ENCODE measurements at places on chromosomes 5 and 9.

DNA sequence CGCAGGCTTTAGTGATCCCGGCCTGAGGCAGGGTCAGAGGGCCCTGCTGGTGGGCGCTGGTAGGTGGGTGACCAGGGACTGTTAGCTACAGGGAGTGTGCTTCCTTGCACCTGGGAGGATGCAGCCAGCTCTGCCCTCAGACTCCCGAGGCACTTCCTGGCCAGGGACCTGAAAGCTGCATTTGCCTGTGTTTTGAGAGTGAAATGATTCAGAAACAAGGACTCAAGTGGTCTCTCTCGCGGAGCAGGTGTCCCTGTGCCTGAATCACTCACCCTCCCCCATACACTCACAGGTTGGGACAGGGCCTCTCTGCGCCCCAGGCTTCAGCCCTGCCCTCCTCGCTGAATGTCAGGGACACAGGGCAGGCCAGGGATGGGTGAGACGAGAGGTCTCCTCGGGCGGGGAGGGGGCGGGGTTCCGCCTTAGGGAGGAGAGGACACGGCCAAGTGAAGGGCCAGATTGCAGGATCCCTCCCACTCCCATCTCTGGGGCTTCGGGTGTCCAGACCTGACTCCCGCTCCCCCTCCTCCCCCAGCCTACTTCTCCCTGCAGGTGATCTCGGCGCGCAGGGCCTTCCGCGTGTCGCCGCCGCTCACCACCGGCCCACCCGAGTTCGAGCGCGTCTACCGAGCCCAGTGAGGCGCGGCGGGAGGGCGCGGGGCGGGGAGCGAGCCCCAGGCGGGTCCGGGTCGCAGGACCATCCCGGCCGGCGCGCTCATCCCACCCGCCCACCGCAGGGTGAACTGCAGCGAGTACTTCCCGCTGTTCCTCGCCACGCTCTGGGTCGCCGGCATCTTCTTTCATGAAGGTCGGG, 1.5 kb downstream of the LTC4S start:
- DNase-seq = no peak

DNA sequence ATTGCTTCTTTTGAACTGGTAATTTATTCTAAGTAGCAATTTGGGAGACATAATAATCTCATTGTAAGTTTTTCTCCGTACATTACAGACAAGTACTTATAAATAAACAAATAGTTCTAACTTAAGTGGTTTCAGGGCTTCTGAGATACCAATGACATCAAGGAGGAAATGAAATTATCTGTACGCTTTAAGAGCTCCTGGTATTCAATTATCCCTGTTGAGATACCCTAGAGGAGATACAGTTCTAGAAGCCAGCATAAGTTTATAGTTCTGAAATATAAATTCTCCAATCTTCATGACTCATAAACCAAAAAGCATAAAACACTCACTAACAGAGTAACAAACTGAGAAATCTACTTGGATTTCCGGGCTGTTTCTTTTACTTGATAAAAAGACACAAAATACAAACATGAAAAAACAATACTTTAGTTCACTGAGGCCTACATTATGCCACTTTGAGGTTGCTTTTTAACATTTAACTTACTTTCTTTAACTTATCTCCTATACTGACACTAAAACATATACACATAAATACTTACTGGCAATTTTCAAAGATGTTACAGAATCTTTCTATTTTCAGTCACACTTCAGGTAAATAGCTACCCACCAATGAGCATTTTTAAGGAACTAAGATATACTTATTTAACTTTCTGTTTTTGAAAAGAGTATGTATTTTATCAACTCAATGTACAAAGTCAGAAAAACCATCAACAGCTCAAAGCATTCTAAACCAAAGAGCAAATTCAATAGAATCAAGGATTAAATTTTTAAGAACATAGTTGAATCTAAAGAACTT, 7.5 kb downstream of the DCTN4 start:
- no peak for DNase-seq

DNA sequence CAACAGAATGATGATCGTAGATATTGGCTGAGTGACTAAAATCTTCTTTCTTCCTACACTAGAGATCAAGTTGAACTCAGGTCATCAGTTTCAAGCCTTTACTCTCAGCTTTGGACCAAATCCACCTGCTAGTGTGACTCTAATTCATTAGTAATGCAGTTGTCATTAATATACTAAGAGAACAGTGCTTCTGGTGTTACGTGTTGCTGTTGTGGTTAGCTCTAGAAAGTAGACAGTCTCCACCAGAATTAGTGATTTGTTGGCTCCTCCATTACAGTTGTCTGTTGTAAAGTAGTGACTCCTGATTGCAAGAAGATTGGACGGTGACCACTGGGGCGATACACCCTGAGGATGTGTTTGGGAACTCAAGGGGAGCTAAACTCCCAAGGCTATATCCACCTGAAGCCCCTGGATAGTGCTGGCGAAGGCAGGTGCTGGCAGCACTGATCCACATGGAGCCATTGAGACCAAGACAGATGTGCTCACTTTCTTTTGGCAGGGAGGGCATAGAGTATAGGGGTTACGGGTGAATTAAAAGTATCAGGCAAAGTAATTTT, 3.1 kb downstream of the CAMK4 start:
- DNase-seq = no peak

DNA sequence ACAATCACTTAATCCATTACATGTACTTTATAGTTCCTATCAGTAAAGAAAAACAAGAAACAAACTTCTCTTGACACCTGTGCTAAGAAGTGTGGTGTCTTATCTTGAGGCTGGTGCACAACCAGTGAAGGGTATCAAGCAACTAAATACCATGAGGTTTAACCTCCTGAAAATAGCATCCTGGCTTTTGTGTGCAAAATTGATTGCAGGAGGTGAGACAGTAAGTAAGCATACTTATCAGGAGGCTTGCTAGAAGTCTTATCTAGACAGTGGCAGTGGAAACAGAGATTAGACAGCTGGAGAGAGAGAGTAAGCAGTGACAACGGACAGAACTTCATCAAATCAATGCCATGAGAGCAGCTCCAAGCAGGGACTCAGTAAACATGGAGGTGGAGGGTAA, 730.3 kb downstream of the DNAH5 start:
- no peak for DNase-seq

DNA sequence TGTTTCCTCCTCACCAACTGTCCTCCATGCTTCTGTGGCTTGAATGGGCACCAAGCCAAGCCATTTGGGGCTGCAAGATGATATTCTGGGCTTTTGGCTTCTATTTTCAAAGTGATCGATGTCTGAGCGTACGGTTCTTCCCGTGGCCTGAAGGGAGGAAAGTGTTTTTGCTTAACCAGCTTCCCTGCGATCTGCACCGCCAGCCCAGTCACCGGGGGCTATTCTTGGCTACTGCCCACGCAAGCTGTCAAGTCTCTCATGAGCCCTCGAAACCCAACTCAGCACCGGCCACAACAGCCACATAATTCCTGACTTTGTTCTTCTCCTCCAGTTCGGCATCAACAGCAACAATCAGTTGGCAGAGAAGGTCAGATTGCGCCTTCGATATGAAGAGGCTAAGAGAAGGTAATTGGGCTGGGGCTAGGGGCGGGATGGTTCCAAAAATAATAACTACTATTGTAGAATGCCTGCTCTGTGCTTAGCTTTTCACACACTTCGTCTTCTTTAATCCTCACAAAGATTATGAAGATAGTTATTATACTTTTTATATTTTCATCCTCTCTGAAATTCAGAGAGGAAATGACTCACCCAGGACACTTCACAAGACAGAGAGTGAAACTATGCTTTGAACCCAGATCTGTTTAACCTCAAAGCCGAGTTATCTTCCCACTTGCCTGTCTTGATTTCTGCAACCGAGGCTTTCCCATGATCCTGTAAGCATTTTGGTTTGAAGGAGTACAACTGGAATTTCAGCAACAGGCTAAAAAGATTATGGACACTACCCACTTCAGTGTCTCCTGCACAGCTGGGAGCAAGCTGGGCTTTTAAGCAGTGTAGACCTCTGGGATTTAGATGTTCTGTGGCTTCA, 76.4 kb upstream of the RARS1 start:
- no peak for DNase-seq

DNA sequence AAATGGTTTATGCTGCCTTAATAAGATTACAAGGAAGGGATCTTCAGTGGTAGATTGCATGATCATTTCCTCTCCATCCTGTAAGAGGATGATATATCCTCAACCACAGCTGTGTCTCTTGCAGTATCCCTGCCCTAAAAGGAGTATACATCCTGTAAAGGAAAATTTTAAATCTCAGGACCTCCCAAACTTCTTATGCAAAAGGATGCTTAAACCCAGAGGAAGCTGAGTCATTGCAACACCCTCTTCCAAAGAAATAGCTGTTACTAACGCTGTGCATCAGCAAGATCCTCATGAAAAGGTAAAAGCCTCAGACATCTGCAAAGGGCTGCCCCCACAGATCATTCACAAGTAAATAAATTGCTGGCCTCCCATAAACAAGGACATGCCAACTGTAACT, 599.0 kb downstream of the PRELID2 start:
- DNase-seq = no peak

- peak; percentile 70 for DNase-seq
These were observed 1.2 kb downstream of the ARRDC3 start for GRCh38 chr5:91381774-91382359.

GRCh38 chr5:16842896-16843295, 93.2 kb downstream of the MYO10 start:
- no peak for DNase-seq
